ENCODE measurements at places on chromosomes 2 and 18.

DNA sequence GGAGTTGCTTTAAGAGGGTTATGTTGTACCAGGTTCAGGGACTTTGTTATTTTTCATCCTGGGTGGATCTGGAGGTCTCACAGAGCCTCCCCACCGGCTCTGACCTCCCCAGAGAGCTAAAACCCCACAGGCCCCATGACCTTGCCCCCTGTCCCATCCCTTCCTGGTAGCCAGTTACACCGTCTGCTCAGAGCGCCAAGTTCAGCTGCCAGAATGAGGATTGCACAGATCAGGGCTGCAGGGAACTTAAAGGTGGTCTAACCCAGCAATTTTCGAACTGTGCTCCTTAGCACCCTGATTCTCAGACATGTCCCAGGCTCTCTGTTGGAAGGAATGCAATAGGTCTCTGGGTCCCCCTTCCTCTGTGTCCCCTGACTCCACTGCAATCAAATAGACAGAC is 32.1 kb downstream of the ATOH8 start:
- no peak for DNase-seq

GRCh38 chr2:120463527-120463926 is 117.6 kb downstream of the INHBB start:
- DNase-seq = no peak

GRCh38 chr2:19865151-19865550 is 36.6 kb downstream of the TTC32 start:
- no peak for DNase-seq

GRCh38 chr2:237724811-237725478 is 73.6 kb upstream of the RBM44 start:
- no peak for DNase-seq
